Activated T-helper 2 cell treated with anti-CD3 and anti-CD28 coated beads, Interferon-gamma antibody, Interleukin-2, Interleukin-4, amounts not matched to agents 10 μg/mL and 5 μg/mL and 100 μg/mL, durations not matched to agents 14 hours and 24 hours and 36 hours (primary cell): ENCODE measurements at places on chromosomes 5 and 9. TPM values are rescaled to one million over a fixed set of nuclear protein-coding genes. Genes with fewer than 3 reads are reported as not detected.

DNA sequence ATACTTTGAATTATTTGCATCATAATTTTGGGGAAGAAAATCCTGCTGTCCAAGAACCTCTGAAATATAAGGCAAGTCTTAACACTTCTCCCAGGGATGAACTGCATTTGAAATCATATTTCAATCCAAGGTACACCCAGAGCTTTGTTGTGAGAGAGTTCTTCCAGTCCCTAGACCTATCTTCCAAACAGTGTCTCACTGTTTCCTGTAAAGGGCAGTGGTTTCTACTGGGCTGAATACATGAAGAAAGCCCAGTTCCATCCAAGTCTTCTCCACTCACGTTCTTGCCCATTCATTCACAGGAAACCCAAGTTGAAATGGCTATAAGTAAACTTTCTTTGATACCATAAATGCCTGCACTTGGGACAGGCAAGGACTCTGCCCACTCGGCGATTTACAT is 108.3 kb upstream of the LHFPL2 start:
- H3K27me3 ChIP-seq: peaks cover 2% of the 10 kb centered on the region
- DNase-seq: no peak
- H3K4me1 ChIP-seq: peaks cover 21% of the 10 kb centered on the region
- no peaks in the 10 kb centered on the region for H3K36me3 ChIP-seq

DNA sequence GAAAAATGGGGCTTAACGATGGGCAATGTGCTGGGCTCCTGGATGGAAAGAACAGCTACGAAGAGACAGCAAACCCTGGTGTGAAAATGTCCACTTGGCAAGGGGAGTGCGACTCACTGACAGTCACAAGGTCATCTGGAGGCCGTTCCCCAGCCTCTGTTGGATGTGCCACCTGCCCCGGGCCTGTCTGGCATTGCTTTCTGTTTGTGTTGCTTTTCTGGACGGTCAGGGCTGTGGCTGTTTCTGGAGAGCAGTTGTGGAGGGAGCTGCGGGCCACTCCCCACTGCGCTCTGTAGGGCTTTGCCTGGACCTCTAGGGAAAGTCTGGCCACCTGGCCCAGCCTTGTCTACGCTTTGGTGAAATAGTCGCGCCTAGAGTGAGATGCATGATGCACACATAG is 185.3 kb downstream of the IRX1 start:
- no peak overlapping the region for H3K4me3 ChIP-seq
- H3K27me3 ChIP-seq: no peaks in the 10 kb centered on the region
- no peaks in the 10 kb centered on the region for H3K4me1 ChIP-seq
- no peak overlapping the region for H3K27ac ChIP-seq

- no peak for DNase-seq
- H3K4me3 ChIP-seq: no peak overlapping the region
- H3K36me3 ChIP-seq: no peaks in the 10 kb centered on the region
- peaks cover 15% of the 10 kb centered on the region for H3K4me1 ChIP-seq
- peaks cover 5% of the 10 kb centered on the region for H3K27me3 ChIP-seq
These were observed 375.7 kb upstream of the PRR16 start for GRCh38 chr5:120088412-120088811.

GRCh38 chr9:133716564-133717112 is 21.5 kb downstream of the SARDH start:
- H3K27me3 ChIP-seq: peaks cover 4% of the 10 kb centered on the region
- H3K36me3 ChIP-seq: no peaks in the 10 kb centered on the region
- no peak for DNase-seq
- no peak overlapping the region for H3K27ac ChIP-seq

- H3K4me3 ChIP-seq: peak overlapping the region; percentile 92
- no peak for DNase-seq
- peak overlapping the region; percentile 100 for H3K27ac ChIP-seq
- H3K4me1 ChIP-seq: peaks cover 31% of the 10 kb centered on the region
These were observed 487 bp downstream of the SPATA24 start for GRCh38 chr5:139403418-139403786.

DNA sequence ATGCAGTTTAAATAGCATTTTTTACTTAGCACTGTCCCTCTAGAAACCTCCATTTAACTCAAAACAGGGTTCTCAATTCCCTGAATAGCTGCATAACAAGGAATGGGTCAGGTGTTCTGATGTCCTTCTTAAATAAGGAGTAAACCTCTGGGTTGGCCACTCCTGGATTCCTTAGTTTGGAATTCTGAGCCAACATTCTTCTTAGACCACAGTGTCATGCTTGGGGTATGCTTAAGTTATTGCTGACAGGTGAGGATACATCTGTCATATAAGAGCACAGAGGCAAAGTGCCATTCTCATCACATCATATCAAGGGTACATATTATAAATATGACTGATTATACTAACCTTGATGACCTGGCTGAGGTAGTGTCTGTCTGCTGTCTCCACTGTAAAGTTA is 179.9 kb upstream of the SEMA6A start:
- no peaks in the 10 kb centered on the region for H3K27me3 ChIP-seq
- H3K4me3 ChIP-seq: no peak overlapping the region
- H3K36me3 ChIP-seq: no peaks in the 10 kb centered on the region

DNA sequence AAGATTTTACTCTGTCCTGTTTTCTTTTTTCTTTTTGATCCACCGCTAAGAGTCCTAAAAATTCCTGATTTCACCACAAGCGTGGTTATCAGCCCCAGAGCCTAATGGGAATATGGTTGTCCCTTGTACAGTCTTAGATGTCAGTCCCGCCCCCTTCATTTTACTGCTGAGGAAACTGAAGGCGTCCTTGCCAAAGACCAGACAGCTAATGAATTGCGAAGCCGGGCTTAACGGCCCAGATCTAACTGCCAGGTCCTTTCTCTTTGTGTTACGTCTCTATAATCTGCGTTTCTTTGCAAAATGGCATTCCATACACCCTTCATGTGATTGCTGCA is 497 bp downstream of the NSA2 start:
- DNase-seq: no peak
- peak overlapping the region; percentile 100 for H3K4me3 ChIP-seq
- peaks cover 36% of the 10 kb centered on the region for H3K36me3 ChIP-seq
- peaks cover 24% of the 10 kb centered on the region for H3K4me1 ChIP-seq
- H3K27me3 ChIP-seq: no peaks in the 10 kb centered on the region

Gene ALDOB
- not detected in 2 replicates for total RNA-seq

Gene IL9
- total RNA-seq: 94.0 and 104 TPM in 2 replicates

Gene NR2F1-AS1
- not detected in 2 replicates for total RNA-seq

Gene MAML1
- 38.1 and 38.3 TPM in 2 replicates for total RNA-seq

Gene RAD50
- total RNA-seq: 49.2 and 55.8 TPM in 2 replicates
